DMS79 treated with DMSO at 0.1 percent for 48 hours (cell line): ENCODE measurements at places on chromosomes 16 and 17.

- no peak for DNase-seq
Observed at GRCh38 chr16:59121411-59122261, 387.5 kb upstream of the GOT2 start.

- peak; percentile 2 for DNase-seq
Observed at GRCh38 chr17:79563237-79564013, 47.4 kb downstream of the RBFOX3 start.

- DNase-seq = no peak
Observed at GRCh38 chr16:86080131-86080875, 181.3 kb downstream of the IRF8 start.

GRCh38 chr17:71926746-71927398 lies 193.9 kb upstream of the SOX9 start:
- DNase-seq = no peak

DNA sequence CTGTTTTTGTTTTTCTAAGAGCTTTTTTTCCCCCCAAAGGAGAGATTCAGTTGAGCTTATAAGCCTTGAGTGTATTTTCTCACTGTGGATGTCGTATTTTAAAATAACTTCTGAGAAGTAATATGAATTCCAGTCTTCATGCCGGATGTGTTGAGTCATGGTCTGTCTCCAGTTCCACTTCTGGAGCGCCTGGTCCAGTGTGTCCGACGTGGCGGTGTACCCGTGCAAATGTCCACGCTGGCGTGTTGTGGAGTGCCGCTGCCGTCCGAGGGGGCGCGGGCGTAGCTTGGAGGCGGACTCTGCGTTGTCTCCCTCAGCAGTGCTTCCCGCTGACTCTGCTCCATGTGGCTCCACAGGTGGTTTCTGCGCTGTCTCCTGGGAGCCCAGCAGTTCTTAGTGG lies 60.9 kb upstream of the ZNF750 start:
- DNase-seq = no peak

- no peak for DNase-seq
Observed at GRCh38 chr16:85333744-85334640, 221.7 kb upstream of the CIBAR2 start.

DNA sequence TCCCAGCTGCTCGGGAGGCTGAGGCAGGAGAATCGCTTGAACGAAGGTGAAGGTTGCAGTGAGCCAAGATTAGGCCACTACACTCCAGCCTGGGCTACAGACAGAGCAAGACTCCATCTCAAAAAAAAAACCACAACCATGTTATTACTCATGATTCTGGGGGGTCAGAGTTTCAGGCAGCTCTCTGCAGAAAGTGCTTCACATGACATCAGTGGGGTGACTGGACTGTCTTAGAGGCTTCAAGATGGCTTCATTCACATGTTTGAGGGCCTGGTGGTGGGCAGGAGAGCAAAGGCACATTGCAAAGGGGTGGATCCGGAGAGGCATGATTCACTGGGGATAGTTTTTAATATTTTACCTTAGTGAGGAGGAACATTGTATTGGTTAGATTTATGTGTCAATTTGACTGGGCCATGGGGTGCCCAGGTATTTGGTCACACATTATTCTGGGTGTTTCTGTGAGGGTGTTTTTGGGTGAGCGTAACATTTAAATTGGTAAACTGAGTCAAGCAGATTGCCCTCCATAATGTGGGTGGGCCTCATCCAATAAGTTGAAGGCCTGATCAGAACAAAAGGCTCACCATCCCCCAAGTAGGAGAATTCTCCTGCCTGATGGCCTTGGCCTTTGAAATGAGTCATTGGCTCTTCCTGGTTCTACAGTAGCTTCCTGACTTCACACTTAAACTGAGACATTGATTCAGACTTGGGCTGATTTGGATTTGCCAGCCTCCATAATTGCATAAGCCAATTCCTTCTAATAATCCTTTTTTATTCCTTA lies 109.8 kb downstream of the GOSR1 start:
- DNase-seq = no peak

- no peak for DNase-seq
Observed at GRCh38 chr17:77834170-77835115, 124.1 kb upstream of the TNRC6C start.

GRCh38 chr17:57962279-57963148 lies 7.3 kb upstream of the CUEDC1 start:
- no peak for DNase-seq

DNA sequence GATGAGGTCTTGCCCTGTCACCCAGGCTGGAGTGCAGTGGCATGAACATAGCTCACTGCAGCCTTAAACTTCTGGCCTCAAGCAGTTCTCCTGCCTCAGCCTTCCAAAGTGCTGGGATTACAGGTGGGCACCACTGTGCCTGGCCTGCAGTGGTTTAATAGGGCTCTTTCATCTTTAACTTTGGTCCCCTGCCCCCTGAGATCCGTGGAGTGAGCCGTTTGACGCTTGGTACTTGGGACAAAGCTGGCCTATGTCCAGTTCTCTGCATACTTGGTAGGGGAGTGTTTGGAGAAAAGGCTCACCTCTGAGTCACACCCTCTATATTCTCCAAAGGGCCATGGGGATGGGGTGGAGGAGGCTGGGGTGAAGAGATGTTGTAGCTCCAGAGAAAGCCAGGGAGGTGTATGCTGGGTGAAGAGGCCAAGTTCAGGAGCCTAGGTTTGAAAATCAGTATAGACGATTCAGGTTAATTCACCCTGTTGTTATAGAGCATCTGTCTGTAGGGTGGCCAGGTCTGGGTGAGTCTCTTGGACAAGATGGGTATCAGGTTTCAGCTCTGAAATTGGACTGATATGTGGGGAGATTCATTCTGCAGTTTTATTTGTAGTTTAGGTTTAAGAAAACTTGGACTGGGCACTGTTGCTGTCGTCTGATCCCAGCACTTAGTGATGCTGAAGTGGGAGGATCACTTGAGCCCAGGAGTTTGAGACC lies 17.6 kb downstream of the ABCC1 start:
- no peak for DNase-seq

DNA sequence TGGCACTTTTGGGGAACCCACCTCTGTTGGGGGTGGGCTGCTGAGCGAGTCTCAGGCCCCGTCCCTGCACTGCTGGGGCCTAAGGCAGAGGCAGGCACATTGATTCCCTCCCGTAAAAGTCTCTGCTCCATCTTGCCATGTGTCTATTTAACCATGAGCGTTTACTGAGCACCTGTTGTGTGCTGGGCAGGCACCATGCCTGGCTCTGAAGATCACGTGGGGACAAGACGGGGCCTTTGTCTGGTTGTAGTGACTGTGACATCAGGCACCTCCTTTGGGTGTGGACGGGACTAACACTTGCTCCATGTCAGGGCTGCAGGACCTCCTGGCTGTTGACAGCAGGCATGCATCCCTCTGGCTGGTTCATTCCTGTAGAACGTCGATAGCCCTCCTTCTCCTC lies 204.7 kb upstream of the CIBAR2 start:
- DNase-seq = no peak

GRCh38 chr16:85465328-85466303 lies 147.5 kb upstream of the GSE1 start:
- peak; percentile 42 for DNase-seq

- no peak for DNase-seq
Observed at GRCh38 chr17:17180141-17180603, 26.0 kb downstream of the PLD6 start.

- no peak for DNase-seq
Observed at GRCh38 chr17:43434902-43435319, 36.1 kb downstream of the ARL4D start.

DNA sequence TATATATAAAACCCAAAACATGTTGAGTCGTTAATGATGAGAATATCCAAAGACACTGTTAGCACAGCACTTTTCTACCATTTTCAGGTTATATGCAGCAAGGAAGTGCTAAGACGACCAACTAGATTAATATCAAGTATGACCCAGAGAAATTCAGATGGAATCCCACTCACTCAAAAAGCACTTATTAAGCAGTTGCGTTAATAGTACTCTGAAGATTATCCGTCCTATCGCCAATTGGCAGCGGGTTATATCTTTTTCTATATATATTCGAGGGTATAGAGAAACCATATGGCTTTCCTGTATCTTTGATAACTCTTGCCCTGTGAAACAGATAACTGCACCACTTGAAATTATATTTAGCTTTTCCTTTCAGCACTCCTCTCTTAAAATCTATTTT lies 1.1 kb downstream of the CRLF3 start:
- no peak for DNase-seq

- no peak for DNase-seq
Observed at GRCh38 chr16:65116216-65116615, 5.6 kb downstream of the CDH11 start.

DNA sequence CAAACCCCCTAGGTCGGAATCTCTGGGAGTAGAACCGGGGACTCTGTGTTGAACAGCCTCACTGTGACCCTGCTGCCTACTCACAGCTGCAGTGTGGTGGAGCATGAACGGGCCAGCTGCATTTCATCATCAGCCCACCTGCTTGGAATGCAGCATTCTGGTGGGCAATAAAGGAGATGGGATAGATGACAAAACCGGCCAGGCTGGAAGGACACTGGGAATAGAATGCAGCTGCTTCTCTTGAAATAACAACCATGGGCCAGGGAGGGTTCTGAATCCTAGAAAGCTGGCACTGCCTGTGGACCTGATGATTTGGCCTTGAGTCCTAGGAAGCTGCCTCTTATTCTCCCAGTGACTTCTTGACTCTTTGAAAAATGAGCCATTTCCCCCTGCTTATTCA lies 23.5 kb downstream of the CFAP97D1 start:
- DNase-seq = no peak

DNA sequence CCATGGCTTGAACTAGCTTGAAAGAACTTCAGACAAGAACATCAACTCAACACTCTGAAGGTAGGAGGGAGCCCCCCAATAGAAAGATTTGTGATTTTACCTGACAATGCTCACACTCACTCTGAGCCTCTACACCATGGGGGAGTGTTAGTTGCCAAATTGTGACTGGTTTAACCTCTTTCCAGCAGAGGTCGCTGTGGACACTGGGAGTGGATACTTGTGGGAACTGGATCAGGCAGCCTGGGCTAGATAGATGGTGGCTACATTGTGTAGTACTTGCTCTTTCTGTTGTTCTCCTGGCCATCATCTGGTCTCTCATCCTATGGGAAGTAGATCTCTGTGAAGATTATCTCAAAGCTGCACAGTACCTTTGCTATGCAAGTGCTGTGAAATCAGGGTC lies 2.9 kb downstream of the SMPD3 start:
- DNase-seq = peak; percentile 61

GRCh38 chr16:643050-643368 lies 1.4 kb downstream of the MCRIP2 start:
- DNase-seq = no peak

- DNase-seq = no peak
Observed at GRCh38 chr17:82274134-82275020, 877 bp upstream of the CSNK1D start.

- no peak for DNase-seq
Observed at GRCh38 chr17:72053449-72053848, 67.4 kb upstream of the SOX9 start.

GRCh38 chr17:73957564-73957963 lies 245.9 kb upstream of the RPL38 start:
- DNase-seq = no peak

DNA sequence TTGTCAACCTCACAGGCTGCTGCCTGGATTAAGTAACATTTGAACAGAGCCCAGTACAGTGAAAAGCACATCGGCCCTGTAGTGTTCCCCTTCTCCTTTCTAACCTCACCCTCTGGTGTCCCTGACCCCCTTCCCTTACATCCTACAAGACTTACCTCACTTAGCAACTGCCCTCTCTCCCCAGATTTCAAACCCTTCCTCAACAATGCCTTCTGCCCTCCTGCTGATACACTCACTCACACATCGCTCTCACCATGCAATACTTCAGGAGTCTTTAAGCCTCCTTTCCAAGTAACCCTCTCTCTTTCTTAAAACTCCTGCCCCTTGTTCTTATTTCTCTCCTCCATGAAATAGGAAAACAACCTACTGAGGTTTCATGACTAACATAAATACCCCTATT lies 17.8 kb downstream of the ZZEF1 start:
- DNase-seq = no peak

GRCh38 chr16:52405441-52405840 lies 141.5 kb downstream of the TOX3 start:
- no peak for DNase-seq

DNA sequence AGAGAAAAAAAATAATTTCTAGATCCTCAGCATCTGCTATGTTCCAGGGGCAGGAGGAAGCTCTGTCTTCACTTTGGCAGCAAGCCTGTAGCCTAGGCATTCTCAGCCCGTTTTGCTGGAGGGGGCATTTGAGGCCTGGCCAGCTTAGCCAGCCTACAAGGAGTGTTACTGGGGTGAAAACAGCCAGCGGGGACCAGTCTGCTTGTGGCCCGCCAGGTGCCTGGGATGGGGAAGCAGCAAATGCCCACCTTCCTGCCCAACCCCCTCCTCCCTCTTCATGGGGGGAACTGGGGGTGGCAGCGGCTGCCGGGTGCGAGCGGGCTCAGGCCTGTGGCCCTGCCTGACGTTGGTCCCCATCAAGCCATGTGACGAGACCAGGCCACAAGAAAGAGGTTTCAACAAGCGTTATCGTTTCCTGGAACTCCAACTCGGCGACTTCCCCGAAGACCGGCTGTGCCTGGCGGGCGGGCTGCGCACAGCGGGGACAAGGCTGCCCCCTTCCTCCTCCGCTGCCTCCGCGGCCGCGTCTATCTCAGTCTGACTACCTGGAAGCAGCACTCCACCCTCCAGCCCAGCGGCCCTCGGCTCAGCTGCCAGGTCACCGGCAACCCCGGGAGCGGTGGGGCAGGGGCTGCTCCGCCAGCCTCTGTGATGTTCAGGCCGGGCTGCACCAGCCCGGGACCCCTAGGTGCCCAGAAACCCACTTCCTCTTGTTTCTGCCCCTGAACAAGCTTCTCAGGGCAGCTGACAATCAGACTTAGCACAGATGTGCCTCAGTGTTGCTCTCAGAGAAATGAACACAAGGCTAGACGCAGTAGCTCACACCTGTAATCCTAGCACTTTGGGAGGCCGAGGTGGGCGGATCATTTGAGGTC lies 22.9 kb downstream of the SOCS1 start:
- DNase-seq = no peak

DNA sequence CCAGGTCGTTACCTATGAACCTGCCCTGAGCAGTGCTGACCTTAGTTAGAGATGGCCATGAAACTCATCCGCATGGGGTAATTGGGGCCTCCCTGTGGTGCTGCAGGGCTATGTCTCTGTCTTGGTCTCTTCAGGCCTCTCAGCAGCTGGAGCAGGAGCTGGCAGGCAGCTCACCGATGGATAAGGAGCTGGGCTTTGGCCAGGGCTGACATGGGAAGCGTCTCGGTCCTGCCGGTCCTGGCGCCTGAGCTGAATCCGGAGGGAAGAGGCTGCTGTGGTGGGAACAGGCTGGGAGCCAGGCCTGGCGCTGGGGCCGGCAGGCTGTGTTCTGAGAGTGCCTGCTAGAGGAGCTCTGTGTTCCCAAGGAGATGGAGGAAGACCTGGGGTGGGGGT lies 10.1 kb downstream of the IL32 start:
- DNase-seq = no peak

GRCh38 chr16:22278441-22279230 lies 18.6 kb upstream of the POLR3E start:
- no peak for DNase-seq
